Fibroblast of skin of left biceps (primary cell): ENCODE measurements at places on chromosomes 3 and 15.

GRCh38 chr15:66592505-66593218 lies 26.9 kb upstream of the LCTL start:
- DNase-seq = no peak

- DNase-seq = no peak
Observed at GRCh38 chr3:96863129-96863740, 48.8 kb downstream of the EPHA6 start.

- peak; percentile 47 for DNase-seq
Observed at GRCh38 chr3:140292170-140292569, 357.2 kb downstream of the CLSTN2 start.

DNA sequence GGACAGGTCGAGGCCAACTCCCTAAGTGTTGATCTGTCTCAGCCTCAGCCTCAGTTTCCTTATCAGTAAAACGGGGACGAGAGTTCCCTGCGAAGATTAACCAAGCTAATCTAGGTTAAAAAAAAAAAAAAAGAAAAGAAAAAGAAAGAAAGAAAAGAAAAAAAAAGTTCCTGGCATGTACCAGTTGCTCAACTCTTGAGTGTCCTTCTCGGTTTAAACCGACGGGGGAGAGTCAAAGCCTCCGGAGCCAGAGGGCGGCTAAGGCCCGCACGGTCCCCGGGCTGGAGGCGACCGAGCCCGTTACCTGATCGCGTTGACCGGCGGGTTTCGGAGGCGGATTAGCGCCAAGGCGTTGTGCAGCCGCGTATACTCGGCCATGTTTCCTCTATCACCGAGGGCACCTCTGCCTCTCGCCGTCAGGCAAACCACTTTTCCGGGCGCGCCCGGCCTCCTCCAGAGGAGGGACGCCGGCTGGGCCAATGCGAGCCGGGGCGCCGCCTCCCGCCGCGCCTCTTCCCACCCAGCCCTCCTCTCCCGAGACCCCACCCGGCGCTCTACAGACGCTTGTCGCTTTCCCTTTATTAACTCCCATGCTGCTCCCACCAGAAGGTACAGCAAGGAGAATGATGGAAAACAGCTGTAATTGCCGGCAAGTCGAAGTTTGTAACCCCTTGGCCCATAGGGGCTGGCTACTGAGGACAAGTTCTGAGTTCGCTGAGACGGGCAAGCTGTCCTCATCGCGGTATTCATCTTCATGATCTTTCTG lies at the start of gene EHHADH:
Gene EHHADH, minus strand, starts transcription at position 405 of the 766 bp plus-strand sequence. Its CDS starts 27 bp downstream, at position 378.
- peak; percentile 25 for DNase-seq

- DNase-seq = no peak
Observed at GRCh38 chr15:80735344-80735743, 40.2 kb downstream of the ABHD17C start.

- DNase-seq = peak; percentile 41
Observed at GRCh38 chr15:42832576-42832975, 88.0 kb downstream of the TTBK2 start.

GRCh38 chr3:69065318-69065964 lies 13.3 kb upstream of the TMF1 start:
- no peak for DNase-seq

DNA sequence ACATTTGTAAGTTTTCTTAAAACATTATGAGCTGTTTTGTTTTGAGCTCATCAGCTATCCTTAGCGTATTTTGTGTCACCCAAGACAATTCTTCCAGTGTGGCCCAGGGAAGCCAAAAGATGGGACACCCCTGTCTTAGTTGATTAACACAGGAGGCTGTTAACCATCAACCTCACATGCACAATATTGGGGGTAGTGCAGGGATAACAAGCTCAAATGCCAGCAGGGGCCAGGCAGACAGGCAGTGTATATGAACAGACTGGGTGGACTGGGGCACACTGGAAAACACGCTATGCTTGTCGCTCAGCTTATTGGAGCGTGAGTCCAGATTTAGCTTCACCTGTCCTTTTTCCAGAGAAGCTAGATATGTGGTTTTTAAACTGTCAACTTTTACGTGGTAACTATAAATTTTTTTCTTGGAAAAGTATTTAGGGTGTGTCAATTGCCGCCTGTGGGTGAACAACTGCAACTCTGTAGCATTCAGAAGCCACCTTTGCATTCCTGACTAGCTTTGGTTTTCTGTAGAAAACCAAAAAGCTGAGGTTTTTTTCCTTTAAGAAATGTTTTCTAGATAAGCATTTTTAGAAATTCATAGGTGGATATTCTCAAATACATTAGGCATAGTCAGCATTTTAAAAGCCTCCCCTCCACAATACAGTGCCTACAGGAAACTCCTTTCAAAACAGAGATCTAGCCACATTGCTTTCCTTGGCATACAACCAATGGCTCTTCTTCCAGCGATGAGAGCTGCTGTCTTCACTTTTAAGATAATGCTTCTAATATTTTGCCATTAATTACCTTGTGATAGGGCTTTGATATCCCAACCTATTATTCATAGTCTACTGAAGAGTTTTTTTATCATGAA lies 14.6 kb downstream of the PSMD6 start:
- no peak for DNase-seq

DNA sequence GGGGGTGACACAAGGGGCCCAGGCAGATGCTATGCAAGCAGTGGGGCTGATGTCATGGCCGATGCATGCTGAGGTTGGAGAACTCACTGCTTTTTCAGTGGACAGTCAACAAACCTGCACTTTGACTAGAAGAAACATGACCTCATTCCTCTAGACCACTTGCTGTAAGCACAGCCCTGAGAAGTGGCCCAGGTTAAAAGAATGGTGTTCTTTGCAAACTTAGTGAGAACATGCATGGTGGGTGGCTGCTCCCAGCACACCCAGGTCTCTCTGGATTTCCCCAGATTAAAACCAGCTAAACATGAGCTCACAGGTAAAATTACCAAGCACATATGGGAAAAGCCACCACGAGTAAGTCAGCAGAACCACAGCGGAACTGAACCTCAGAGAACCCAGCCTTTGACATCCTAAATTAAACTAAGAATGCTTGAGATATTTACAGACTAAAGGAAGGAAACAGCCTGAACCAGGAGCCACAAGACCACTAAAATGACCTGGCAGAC lies 15.5 kb downstream of the DLEC1 start:
- DNase-seq = no peak

GRCh38 chr15:68025835-68026424 lies 28.2 kb upstream of the PIAS1 start:
- DNase-seq = no peak

DNA sequence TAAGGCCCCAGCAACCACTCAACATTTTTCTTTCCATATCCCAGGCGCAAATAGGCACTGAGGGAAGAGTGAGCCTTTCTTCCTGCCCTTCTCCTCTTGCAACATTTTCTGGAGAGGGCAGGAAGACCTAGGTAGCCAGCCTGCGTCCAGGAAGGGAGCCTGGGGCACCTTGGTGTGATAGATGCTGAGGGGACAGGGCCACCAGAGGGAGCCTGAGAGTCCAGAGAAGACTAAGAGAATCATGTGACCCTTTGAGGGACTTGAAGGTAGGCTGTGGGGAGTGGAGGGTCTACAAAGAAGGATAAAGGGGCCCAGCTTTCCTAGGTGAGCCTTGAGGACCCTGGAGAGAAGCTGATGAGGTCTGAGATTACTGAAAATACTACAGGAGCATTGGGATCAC lies 346.6 kb downstream of the CNTN6 start:
- DNase-seq = no peak

GRCh38 chr15:75058127-75058905 lies 34.9 kb downstream of the PPCDC start:
- DNase-seq = no peak

DNA sequence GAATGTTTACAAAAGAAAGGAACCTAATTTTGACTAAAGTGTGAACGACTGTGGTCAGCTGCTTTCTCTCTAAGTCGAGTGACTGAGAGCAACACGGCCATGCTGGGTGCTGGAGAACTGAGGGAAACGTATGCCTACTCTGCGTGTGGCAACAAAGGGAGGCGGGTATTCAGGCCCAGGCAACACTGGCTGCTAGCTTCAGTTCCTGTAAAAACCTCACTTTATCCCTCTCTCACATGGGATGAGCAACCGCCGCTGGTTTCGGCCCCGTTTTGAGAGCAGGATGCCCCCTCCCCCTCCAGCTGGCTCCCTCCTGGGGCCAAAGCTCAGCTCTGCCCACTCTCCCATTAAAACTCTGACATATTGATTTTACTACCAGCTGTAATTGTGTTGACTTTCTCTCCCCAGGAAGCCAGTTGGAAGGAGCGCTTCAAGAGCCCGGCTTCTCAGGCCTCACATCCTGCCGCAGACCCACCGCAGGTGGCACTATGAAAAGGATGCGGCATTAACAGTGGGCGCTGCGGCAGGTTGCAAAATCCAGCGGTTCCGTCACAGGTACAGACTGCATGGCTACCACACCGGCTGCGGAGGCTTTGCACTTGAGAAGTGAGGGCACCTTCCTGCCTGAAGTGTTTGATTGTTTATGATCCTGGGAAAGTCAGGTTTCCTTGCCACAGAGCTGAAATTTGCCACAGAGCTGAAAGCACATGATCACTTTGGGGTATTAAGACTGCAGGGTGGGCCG lies 12.7 kb downstream of the PLXND1 start:
- DNase-seq = no peak

GRCh38 chr3:125000661-125001060 lies 55.1 kb downstream of the HEG1 start:
- no peak for DNase-seq

DNA sequence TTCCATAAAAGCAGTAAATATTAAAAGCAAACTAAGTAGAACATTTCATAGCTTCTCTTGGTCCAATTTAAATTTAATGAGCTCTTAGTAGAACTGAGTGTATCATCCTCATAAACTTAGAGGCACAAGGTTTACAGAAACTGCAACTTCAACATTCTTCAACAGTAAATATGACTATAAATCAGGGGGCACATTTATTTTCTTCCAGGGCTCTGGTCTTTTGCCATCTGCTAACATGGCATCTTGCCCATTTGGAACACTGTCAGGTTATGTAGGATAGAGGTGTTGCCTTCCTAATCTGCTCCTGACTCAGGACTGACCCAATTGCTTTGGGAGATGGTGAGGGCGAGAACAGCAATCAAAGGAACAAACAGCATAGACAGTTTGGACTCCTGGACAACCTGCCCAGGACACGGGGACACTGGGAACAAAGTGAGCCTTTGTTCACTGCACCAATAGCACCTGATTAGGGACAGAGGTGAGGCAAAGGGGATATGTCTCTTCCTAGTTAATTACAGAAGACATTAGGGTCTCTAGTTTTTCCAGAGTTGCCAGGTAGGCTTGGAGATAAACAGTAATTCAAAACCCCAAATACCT lies 610.2 kb upstream of the ROBO2 start:
- no peak for DNase-seq
